Activated T-helper 1 cell treated with anti-CD3 and anti-CD28 coated beads, Interleukin-2, amount 50 U/mL, for 16 hours (primary cell): ENCODE measurements at places on chromosomes 2 and 18.

GRCh38 chr2:157789933-157790511, 86.1 kb downstream of the ACVR1 start:
- DNase-seq = no peak

- no peak for DNase-seq
These were observed 110.9 kb downstream of the SS18 start for GRCh38 chr18:25979369-25980040.

- DNase-seq = no peak
These were observed 107.2 kb upstream of the UGP2 start for GRCh38 chr2:63734510-63734909.

- DNase-seq = no peak
These were observed 146.7 kb downstream of the TSN start for GRCh38 chr2:121902171-121902591.

DNA sequence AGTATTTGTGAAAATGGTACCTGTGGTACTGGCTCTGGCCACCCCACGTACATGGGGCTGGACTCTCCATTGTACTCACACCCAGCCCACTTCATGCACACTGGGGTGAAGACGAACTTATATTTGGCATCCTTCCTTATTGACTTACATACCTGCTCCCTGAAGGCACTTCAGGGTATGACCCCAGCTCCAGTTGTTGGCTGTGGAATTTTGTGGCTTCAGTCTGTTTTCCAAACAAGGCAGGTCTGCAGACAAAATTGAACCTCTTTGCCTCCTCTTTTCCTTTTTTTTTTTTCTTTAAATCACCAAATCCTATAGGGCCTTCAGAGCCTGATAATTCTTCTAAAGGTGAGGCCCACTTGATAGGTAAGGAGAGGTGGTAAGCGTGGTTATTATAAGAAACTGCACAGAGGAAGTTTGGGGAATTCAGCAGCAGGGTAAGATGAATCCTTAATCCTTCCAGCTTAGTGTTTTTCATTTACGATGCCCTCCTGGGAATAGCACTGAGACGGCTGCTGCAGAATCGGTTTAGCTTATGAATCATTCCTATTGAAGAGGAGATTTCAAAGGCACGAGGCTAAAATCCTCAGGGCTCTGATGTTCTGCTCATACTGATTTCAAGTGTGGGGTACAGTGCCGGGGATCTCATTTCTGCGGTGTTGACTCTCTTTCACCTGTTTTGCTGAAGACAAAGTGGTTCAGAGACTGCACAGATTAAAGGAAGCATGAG, 55.2 kb downstream of the KIF5C start:
- no peak for DNase-seq

- DNase-seq = no peak
These were observed 2.1 kb downstream of the MBP start for GRCh38 chr18:77130229-77131099.

DNA sequence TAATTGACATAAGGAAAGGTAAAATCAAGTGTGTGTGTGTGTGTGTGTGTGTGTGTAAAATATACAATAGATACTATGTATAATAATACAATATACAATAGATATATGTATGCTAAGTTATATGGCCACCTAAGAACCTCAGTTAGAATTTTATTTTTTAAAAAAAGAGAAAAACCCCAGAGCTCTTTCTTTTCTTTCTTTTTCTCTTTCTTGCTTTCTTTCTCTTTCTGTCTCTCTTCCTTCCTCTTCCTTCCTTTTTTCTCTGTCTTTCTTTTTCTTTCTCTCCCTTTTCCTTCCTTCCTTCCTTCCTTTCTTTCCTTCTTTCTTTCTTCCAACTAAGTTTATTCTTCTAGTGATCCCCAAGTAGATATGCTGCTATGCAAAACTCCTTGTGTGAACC, 64.6 kb upstream of the FN1 start:
- no peak for DNase-seq

GRCh38 chr2:102111823-102112222, 30.7 kb upstream of the IL1R1 start:
- DNase-seq = no peak

- DNase-seq = no peak
These were observed 121.0 kb downstream of the SPOPL start for GRCh38 chr2:138622613-138623012.

GRCh38 chr2:238566001-238566645, 139.4 kb downstream of the ASB1 start:
- DNase-seq = no peak

DNA sequence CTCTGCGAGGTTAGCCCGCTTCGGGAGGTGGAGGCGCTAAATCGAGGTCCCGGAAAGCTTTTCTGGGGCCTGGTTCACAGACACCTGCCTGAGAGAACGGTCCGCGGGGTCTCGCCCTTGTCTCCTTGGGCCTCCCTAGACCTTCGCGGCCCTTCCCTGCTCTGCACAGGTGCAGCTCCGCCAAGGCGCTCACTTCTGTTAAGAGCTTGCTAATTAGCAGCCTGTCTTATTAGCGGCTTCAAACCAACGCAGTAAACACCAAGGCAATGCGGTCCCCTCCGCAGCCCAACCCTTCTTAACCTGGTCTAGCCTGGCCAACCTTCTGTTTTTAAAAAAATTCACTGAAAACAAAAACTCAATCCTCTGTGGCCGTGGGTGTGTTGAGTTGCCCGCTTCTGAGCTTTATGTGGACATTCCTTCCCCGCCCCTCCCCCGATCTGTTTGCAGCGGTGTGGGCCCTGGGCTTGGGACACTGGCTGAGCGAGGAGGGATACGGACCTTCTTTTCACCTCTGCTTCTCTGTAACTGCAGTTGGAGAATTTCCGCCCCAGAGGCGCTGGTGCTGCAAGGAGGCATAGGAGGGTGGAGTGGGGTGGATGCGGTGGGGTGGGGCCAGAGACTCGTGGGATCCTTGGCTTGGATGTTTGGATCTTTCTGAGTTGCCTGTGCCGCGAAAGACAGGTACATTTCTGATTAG, 3.4 kb upstream of the HOXD4 start:
- no peak for DNase-seq

DNA sequence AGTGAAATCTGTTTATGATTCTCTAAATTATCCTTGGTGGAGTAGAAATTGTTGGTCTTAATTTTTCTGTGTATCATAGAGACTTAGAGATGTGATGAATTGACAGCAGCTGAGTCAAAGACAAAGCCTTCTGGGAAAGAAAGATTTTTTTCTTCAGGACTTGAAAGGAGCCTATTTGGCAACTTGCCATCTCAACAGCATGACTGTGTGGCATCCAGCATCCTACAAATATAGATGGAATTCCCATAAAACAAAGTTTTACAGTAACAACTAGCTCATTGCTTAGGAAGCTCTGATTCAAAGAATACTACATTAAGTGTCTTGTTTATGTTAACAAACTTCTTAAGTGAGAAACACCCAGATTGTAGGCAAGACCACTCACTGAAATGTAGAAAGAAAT, 79.2 kb upstream of the SETBP1 start:
- no peak for DNase-seq

- no peak for DNase-seq
These were observed 1.3 kb downstream of the FMNL2 start for GRCh38 chr2:152336119-152336853.

DNA sequence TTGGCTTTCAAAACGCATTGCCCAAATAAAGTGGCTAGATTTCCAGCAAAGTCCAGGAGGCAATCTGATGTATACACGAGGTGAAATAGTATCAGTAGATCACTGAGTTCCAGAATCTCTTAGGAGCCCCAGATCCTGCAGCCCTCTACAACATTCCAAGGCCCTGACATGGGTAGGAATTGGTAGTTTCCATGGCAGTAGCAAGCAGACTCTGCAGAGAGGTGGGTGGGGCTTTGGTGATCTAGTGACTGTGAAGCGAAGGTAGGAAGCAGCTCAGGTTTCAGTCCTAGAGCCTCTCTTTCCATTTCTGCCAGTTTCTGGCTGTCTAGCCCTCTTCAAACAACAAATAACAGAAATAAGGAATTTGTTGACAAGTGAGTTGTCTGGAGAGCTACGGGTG, 13.8 kb upstream of the SGPP2 start:
- DNase-seq = no peak

DNA sequence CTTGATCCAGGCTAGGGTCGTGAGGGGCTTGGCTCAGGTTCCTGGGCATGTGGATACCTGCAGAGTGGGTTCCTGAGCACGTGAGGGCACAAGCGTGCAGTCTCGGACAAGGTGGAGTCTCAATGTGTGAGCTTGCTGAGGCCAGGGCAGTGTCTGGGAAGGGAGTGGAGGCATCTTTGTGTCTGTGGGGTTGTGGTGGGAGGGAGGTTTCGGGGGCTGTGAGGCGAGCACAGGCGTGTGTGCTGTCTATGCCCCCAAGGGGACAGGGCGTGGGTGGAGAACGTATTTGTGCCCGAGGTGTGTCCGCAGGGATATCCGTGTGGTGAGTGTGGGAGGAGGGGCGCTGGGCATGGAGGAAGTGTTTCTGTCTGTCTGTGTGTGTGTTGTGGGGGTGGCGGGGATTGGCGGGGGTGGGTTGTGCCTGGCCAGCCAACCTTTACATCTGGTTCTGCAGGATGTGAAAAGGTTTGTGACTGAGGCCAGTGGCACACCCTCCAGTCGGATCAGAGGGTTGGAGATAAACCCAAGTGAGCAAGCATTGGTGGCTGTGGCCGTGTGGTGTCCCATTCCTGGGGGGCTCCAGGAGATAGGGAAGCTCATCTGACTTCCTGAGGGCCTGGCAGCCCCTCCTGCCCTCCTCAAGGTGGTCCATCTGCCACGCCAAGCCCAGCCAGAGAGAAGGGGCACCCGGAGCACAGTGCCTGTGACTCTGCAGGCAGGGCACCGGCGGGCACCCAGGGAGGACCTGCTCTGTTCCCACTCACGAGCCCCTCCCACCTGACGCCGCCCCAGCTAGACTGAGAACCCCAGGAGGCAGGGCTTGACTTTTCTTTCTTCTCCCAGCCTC, 57.1 kb downstream of the ZFP36L2 start:
- DNase-seq = no peak

GRCh38 chr18:37294951-37295350, 270.6 kb downstream of the CELF4 start:
- DNase-seq = no peak

GRCh38 chr2:109623297-109623696, 9.1 kb downstream of the SOWAHC start:
- no peak for DNase-seq

DNA sequence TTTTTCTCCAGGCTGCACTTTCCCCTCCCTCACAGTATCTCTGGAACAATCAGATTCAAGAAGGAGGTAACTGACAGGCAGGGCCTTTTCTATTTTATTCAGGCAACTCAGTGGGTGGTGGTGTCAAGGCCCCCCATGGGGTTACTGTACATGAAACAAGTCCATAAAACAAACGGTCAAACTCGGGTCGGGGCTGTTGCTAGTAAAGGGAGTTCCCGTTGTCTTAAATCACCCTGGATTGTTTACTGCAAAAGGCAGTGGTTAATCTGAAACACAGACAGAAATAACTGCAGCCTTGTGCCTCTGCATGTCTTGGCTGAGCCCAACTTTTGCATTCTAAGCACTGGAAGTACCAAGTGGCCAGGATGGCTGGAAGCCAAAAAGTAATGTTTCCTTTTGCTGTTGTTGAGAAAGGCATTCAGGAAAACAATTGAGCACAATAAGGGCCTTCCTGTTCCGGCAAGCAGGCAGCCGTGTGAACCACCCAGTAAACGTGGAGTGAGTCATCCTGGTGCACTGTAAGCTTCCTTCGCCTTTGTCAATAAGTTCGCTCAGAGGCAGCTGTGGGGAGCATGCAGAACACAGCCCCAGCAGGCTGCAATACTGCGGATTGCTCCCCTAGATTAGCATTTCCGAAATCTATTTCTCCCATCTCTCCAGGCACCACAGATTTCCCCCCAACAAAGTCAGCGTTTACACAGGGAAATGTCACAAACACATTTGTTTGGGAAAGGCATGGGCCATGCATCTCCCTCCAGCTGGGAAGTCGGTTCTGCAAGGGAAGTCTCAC, 149.6 kb downstream of the IRS1 start:
- DNase-seq = peak; percentile 14

GRCh38 chr2:205975082-205975949, 110.7 kb downstream of the INO80D start:
- DNase-seq = no peak

DNA sequence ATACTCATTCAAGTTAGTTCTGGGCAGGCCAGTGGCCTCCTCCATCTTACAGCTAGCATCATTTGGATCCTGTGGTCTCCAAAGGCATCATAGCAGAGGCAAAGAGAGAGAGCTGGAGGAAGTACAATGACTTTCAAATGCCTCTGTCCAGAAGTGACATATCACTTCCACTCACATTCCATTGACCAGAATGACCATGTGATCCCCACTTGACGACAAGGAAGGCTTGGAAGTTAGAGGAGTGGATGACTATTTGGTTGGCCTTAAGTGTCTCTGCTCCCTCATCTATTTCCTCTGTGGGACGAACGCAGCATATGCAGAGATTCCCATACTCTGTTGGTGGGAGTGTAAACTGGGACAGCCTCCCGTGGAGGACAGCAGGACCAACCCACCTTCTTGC, 27.8 kb upstream of the MLPH start:
- DNase-seq = no peak

DNA sequence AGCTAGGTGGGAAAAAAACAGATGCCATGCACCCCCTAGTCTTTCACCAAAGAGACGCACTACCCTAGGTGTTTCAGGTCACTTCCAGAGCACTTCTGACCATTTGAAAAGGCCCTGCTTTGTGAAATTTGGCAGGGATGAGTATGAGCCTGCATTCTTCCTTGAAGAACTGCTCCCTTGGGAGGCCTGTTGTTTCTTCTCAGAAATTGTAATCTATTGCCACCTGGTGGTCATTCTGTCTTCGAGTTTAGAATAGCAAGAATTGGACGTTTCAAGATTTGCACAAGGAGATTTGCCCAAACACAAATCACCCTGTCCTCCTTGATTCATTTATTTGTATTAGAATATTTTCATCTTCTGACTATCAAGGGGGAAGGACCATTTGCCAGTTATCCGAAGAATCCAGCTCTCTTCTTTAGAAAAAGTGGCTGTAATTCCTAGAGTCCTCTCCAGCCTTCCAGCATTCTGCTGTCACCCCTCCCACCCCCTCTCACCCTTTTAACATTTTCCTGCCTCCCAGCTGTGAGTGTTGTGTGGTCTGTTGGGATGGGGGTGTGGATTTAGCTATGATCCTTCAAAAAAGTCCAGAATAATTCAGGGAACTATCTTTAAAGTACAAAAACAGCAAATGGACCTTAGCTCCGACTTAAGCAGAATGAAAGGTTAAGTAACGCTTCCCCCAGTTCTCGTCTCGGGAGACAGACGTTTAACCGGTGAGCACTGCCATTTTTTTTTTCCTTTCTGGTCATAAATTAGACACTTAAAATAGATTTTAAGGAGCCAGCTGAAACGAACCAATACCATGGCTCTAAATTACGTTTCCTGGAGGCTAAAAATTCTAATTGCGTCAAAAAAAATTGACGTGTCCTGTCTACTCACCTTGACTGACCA, 3.7 kb upstream of the GAD1 start:
- no peak for DNase-seq
